ENCODE measurements at places on chromosomes 1 and 21.

- ATAC-seq, result peak; percentile 47
These were observed 73.6 kb upstream of the COG2 start for GRCh38 chr1:230568676-230569075.

DNA sequence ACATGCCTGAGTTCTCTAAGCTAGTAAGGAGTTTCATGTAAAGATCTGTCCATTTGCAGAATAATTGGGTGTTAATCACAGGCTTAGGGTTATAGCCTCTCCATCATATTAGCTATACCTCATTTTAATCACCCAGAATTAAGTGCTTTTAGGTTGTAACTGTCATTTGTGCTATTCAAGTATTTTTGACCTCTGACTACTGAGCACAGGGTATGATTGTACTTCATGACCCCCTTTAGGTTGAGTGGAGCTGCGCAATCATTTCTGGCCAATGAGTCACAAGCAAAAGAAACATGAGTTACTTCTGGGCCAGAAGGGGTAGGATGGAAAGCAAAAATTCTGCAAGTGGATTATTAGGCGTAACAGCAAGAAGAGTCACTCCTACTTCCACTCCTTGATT is 8.4 kb upstream of the SNX7 start:
- ATAC-seq, result no peak

DNA sequence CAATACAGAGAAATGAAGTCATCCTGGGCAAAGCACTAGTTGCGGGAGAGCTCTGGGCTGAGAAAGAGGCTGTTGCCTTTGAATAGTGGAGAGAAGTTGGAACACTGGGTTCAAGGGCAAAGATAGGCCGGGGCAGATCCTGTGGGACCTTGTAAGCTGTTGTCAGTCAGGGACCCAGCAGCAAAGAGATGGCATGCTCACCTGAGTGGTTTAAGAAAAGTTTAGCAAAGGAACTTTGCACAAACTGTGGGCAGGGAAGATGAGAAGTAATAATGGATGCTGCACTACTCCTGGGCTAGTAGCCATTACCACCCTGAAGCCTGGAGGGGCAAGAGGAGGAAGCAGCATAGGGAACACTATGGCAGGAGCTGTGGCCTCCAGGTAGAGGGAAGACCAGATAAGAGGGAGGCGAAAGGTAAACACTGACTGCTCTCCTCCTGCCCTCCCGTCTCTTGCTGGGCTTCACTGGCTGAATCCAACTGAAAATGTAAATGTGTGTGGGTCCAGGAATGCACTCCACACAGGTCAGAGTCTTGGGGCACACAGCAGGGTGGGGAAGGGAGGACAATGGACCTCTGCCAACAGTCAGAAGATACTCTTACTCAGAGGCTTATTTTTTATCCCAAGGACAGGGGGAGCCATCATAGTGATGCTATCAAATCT is 129.2 kb downstream of the PLPP3 start:
- ATAC-seq, result no peak

GRCh38 chr1:214566158-214567104 is 15.0 kb upstream of the PTPN14 start:
- peak; percentile 68 for ATAC-seq

All from activated T-helper 17 cell treated with anti-CD3 and anti-CD28 coated beads, Interleukin-2, amount 50 U/mL, for 72 hours (primary cell).